Stimulated activated CD4-positive, alpha-beta T cell treated with anti-CD3 and anti-CD28 coated beads, Interleukin-15, amount 100 ng/mL, for 48 hours (primary cell): ENCODE measurements at places on chromosomes 1 and 21.

GRCh38 chr21:32392299-32392879 is 423 bp downstream of the URB1 start:
- no peak for DNase-seq

GRCh38 chr1:226792368-226792767 is 53.3 kb upstream of the ITPKB start:
- DNase-seq = no peak

GRCh38 chr1:109447524-109447923 is 18.8 kb upstream of the SYPL2 start:
- no peak for DNase-seq

DNA sequence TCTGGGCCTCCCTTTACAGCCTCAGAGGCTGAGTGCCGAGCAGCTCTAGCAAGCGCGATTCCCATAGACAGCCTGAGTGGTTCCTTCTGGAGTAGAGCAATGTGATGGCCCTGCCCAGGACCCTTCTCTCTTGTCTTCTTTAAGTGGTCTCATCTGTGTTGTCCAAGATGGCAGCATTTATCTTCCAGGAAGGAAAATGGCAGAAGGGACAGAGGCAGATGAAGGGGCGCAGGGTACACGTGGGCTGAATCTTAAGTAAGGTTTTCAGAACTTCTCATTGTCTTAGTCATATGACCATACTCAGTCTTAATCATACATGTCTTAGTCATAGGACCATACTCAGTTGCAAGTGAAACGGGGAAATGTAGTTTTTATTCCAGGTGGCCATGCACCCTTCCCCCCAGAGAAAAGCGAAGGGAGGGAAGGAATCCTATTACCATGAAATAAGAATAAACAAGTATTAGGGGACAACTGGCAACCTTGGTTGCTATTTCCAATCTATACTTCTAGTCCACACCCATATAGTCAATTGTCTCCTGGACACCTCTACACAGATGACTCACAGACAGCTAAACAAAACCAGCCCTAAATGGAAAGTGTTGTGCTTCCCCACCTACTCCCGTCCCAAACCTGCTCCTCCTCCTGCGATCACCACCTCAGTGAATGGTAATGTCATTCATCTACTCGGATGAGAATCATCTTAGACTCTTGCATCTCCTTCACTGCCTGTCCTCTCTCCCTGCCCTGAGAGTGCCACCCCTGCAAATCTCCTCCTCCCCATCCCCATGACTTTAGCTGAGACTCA is 13.3 kb downstream of the OVAAL start:
- peak; percentile 49 for DNase-seq

DNA sequence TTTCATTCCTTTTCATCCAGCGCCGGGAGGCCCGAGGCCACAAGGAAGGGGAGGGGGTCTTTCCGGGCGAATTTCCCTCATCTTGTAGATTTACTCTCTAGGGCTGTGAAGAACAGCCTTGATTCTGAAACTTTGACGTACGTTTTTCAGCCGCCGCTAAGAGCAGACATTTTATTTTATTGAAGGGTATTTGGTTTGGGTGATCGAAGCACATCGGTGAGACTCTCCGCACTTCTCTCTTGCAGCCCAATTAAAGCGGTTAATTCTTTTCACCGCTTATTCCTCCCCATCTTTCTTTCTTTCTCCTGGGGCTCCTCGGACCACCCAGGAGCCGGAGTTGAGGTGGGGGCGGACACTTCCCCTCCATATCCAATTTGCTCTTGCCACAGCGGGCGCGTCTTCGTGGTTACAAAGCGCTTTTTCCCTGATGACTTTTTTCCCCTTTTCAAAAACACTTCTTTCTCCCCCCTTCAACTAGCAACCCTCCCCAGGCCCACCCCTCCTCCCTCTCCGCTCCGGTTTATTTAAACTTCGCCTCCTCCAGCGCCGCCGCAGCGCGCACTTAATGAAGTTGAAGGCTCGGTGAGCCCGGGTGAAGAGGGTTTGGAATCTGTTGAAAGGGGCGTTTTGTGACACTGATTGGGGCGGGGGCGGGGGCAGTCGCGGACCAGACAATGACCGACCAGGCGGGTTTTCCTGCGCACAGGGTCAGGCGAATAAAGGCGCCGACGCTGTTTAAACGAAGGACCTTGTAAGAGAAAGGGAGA is 5.9 kb downstream of the FOXD2 start:
- no peak for DNase-seq

GRCh38 chr1:31505911-31506497 is 70.3 kb upstream of the TINAGL1 start:
- peak; percentile 16 for DNase-seq

- DNase-seq = no peak
Measured at GRCh38 chr1:1561801-1562470, 12.7 kb downstream of the SSU72 start.

- no peak for DNase-seq
Measured at GRCh38 chr1:160116283-160117147, 956 bp downstream of the ATP1A2 start.

DNA sequence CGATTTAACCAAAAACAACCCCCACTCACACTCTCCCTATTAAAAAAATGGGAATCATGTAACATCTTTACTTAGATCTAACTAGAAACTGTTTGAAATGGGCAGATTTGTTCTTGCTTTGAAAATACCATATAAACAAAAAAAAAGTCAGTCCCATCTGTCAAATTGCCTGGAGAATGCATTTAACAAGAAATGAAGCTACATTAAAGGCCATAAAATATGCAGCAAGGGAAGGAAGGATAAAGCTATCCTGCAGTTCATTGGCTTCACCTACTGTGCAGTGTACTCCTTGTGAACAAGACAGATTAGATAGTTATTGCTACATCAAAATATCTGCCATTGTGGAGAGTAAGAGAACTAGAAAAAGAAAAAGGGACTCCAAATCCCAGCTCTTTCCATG is 160.5 kb downstream of the LRRC7 start:
- DNase-seq = no peak

DNA sequence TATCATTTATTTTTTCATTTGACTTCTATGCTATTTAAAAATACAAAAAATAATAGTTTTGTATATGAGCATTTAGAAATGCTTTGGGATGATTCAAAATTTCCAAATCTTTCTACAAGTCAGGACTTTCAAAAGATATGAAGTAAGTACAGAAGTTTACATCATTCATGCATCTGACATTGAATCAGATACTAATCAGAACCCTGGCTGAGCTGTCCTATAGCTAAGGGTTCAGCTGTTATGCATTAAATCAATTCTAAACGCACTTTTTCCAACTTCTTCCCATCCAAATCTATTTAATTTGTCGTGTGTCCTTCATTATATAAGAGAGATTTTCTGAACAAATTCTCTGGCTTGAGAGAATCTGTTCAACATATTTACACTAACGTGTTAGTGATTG is 779.4 kb downstream of the LTN1 start:
- no peak for DNase-seq

- DNase-seq = no peak
Measured at GRCh38 chr1:66371233-66372005, 162.5 kb upstream of the SGIP1 start.

DNA sequence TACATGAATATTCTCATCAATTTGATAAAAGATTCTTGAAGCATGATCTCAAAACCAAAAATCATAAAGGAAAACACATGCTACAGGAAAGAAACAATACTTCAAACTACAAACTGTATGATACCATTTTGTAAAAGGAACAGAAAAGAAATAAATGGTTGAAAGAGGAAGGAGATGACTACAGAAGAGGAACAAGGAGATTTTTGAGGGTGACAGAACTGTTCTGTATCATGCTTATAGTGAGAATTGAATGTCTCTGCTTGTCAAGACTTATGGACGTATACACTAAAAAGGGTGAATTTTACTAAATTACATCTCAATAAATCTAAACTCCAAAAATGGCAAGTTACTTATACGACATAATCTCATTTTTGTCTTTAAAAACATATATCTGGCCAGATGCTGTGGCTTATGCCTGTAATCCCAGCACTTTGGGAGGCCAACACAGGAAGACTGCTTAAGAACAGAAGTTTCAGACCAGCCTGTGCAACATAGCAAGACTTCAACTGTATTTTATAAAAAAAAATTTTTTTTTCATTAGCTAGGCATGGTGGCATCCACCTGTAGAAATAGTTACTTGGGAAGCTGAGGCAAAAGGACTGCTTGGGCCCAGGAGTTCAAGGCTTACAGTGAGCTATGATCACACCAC is 125.4 kb downstream of the EIF4G3 start:
- no peak for DNase-seq

GRCh38 chr1:24435782-24436365 is 20.3 kb downstream of the NIPAL3 start:
- DNase-seq = no peak

GRCh38 chr1:155850345-155850744 is 6.7 kb downstream of the GON4L start:
- DNase-seq = no peak

DNA sequence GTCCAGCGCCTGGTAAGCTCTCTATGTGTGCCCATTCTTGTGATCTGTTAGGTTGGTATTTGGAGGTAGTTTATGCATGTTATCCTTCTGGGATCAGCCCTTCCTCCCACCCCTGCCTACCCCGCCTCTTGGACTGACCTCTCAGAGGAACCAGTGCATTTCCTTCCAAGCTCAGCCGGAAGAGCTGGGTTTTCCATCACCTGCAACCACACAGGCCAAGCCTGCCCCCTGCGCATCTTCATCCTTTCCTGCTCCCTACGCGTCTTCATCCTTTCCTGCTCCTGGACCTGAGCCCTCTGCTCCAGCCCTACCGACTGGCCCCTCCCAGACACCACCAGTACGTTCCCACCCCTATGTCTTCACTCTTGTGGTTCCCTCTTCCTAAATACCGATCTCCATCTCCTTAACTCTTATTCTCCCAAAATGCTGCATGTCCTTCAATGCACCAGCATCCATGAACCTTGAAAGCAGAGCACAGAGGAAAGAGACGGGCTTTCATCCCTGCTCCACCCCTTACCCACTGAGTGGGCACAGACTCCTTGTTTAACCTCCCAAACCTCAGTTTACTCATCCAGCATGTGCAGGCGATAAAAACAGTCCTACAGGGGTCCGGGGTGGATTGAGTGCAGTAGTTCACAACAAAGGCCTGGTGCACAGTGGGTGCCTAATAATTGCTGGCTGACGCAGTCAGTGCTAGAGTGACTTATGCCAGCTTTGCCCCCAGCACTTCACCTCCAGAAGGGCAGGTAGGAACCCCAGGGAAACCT is 526.3 kb downstream of the MATN1 start:
- DNase-seq = no peak

DNA sequence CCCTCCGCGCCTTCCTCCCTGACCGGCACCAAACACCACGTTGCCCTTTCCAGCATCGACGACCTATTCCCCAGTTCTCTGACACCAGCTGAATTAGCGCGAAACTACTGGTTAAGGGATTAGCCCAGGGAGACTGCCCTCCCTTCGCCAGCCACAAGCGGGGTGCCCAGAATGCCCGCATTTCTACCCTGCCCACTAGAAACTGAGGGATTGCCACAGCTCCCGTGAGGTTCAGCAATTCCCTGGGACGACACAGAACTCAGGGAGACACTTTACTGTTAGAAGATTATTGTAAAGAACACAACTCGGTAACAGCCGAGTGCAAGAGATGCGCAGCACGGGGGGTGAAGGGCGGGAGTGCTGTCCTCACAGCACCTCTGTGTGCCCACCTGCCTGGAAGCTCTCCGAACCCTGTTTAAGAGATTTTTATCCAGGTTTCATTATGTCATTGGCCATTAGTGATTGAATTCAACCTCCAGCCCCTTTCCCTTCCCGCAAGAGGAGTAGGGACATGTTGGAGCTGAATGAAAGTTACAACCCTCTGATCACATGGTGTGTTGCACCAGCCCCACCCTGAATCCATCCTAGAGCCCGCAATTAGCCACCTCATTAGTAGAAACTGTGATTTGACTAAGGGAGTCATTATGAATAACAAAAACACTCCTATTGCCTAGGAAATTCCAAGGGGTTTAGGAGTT is 15.8 kb upstream of the RIPPLY3 start:
- DNase-seq = no peak

DNA sequence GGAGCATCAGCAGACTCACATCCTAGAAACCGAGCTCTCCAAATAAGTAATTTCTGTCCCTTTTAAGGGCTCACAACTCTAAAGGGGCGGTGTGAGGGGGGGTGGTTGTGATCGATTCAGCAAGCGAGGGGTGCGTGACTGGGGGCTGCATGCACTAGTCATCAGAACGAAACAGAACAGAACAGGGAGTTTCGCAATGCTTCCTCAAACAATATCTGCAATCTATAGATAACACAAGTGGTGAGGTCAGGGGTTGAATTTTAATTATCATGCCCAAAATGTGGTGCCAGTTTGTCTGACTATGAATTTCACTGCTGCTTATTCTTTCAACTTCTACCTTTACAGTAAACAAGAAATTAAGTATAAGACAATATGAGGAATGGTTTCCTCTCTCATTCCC is 1003.0 kb upstream of the NCAM2 start:
- DNase-seq = no peak

DNA sequence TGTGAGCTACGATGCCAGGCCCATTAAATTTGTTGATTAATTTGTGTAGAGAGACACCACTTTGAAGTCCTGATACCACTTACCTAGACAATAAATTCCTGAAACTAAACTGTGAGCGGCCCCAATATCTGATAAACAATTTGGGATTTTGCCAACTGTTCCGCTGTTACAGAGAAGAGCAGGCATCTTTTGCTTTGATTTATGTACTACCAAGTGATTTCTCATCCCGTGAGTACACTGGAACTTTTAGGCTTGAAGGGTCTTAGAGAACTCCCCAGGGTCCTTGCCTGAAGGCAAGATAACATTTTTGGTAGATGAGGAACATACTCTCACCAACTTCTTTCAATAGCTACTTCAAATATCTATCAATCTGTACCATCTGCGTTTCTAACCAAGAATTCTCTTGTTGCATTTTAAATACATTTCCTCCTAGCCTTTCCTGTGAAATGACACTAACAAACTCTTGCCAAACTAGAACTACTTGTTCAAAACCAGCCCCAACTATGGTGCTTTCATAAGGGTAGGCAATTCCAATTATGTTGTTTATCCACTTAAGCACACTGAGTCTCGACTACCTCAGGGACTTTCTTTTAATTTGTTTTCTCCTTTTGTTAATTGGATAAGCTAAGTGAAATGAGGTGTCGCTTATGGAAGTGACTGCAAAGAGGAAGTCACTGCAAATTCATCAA is 23.2 kb upstream of the SLC30A1 start:
- no peak for DNase-seq

DNA sequence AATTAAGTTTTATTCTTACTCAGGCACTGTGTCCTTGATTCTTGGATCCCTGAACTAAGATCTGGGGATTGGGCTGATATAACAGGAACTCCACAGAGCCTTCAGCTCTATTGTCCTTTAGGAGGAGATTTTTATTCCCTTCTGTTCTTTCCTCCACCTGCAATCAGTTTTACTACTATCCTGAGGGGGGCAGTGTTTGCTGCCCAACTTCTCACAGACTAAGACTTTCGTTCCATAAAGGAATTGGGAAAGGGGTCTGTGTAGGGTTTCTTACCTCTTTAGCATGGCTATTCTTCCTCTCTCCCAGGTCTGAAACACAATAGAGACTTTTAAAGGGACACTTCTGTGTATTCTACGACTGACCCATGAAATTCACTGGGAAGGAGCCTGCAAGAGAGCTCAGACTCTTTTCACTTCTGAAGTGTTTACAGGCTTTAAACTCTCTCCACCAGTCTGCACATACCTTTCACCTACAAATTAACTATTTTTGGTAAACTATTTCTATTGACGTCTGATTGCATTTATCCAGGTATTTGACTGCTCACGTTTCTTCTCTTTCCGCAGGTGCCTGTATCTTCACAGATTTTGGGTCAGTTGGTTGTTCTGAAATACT is 103.3 kb upstream of the DEPDC1 start:
- DNase-seq = no peak

GRCh38 chr1:89286549-89287180 is 14.0 kb upstream of the GBP5 start:
- DNase-seq = no peak
